ENCODE measurements at places on chromosomes 13 and 19.

DNA sequence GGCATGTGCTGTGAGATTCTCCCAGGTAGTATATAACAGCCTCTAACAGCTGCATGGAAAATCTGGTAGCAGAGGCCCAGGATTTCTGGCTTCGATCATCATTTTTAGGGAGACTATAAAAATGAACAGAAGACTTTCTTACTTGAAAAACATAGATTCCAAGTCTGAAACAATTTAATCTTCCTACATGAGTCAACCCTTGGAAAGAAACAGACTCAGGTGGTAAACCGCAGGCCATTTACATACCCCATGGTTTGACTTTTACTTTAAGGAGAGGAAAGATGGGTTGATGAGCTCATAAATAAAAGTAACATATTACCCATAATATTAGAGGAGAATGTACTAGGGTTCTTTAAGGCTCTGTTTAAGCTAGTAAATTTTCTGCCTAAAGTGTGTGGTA lies 121.6 kb downstream of the CYSLTR2 start:
- DNase-seq = no peak

DNA sequence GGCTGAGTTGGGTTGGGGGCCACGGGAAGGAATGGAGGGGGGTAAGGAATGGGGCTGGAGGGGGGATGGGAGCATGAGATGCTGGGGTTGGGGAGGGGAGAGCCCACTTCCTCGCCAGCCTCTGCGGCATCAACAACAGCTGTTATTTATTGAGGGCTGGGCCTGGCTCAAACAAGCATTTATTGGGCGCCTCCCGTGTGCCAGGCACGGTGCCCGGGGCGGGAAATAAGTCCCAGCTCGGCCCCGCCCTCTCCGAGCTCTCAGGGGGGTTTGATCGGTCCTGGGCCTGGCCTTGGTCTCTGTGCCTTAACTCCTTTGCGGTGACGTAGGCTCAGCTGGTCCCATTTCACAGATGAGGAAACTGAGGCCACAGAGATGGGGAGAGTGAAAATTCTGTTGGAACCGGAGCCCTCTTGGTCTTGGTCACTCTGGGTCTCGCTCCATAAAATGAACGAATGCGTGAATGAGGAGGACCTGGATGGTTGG lies 919 bp upstream of the ADAMTS10 start:
- DNase-seq = peak; percentile 57

GRCh38 chr13:89673789-89674311 lies 1673.6 kb upstream of the MIR17HG start:
- no peak for DNase-seq

- DNase-seq = no peak
Observed at GRCh38 chr13:112345826-112346172, 30.4 kb upstream of the SPACA7 start.

- peak; percentile 77 for DNase-seq
Observed at GRCh38 chr19:1675633-1676350, 23.4 kb upstream of the TCF3 start.

DNA sequence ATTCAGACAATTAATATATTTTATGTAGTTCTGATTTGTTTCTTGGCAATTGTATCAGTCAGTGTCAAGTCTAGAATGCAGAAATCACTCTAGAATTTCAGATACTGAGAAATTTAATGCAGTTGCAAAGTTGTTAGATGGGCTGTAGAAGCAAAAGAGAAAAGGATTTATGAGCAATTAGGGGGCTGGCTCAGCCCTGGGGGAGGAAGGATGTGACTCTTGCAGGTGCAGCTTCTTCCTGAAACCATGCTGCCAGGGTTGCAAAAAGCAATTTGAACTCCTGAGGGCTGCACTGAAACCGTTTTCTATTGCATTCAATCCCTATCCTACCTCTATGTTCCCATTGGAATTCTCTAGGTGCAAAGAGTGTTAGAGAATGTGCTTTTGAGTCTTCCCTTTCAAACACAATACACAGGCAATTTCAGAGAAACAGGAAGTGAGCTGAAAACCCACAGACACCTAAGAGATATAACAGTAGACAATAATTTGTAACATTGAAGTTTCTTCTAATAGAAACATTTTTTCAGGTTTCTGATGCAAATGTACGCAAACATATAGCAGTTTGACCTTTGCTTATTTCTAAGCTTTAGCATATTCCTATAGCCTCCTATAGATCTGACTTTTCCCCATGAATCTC lies 814.7 kb upstream of the ATXN8OS start:
- no peak for DNase-seq

DNA sequence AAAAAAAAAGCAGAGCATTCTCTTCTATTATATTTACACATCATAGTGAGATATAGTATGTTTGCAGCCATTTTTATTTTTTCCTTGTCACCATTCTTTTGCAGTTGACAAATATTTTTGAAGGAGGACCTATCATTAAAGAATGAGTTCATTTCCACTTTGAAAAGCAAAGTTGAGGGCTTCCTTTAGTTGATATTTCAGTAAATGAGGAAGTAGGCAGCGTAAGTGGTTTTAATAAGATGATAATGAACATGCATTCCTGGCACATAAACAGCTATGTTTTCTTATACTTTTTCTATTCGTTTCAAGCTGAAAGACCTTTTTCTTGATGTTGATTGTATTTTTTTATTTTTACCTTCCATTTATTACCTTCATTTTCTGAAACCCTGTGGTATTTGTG lies 66.2 kb downstream of the ZMYM2 start:
- no peak for DNase-seq

GRCh38 chr19:33350538-33351309 lies 22.8 kb upstream of the CEBPG start:
- no peak for DNase-seq

Data from endodermal cell (in vitro differentiated cells).